ENCODE measurements at places on chromosomes 16 and 17. TPM values are rescaled to one million over a fixed set of nuclear protein-coding genes. Genes with fewer than 3 reads are reported as not detected.

The CCL4L2 gene
- not detected for total RNA-seq

The EVPL gene
- 0.29 TPM for total RNA-seq

The RIPOR1 gene
- 66.2 TPM for total RNA-seq

The TMEM219 gene
- 73.8 TPM for total RNA-seq

The KRT33B gene
- not detected for total RNA-seq

The AOC3 gene
- 96.4 TPM for total RNA-seq

The QPRT gene
- 20.4 TPM for total RNA-seq

The SLFN14 gene
- total RNA-seq, result not detected

The NAE1 gene
- 35.4 TPM for total RNA-seq

The PARD6A gene
- 2.5 TPM for total RNA-seq

The TRPV2 gene
- total RNA-seq, result 21.1 TPM

The FBXO39 gene
- total RNA-seq, result 0.34 TPM

The CIBAR2 gene
- total RNA-seq, result not detected

The ATP2A3 gene
- total RNA-seq, result 12.0 TPM

The CSH2 gene
- not detected for total RNA-seq

The SLC47A1 gene
- 1.7 TPM for total RNA-seq

The DOC2B gene
- total RNA-seq, result 16.4 TPM

The MGAT5B gene
- 0.21 TPM for total RNA-seq

The CDR2L gene
- 13.8 TPM for total RNA-seq

The ZNF768 gene
- 46.4 TPM for total RNA-seq

The MEIOB gene
- 0.18 TPM for total RNA-seq

The SLC16A11 gene
- 3.5 TPM for total RNA-seq

The NFAT5 gene
- total RNA-seq, result 19.7 TPM

The ACD gene
- total RNA-seq, result 9.0 TPM

The TBX21 gene
- total RNA-seq, result 0.80 TPM

The SLFN12 gene
- total RNA-seq, result 5.7 TPM

The NLRC3 gene
- total RNA-seq, result 1.0 TPM

The KIAA0513 gene
- total RNA-seq, result 9.2 TPM

The PIPOX gene
- total RNA-seq, result 0.91 TPM

The ITGAX gene
- total RNA-seq, result 3.5 TPM

The PLA2G10 gene
- total RNA-seq, result not detected

The CDH11 gene
- 48.7 TPM for total RNA-seq

The KRT15 gene
- 0.24 TPM for total RNA-seq

The CDRT4 gene
- total RNA-seq, result 1.7 TPM

The PRAC2 gene
- not detected for total RNA-seq

The CHAD gene
- total RNA-seq, result 0.37 TPM

The NUDT7 gene
- total RNA-seq, result 19.3 TPM

The TPSD1 gene
- total RNA-seq, result 0.91 TPM

The CBX2 gene
- 3.1 TPM for total RNA-seq

The GNGT2 gene
- 1.9 TPM for total RNA-seq

Measured in left cardiac atrium (tissue), 4 donors.